ENCODE measurements at places on chromosomes 12 and 14.

DNA sequence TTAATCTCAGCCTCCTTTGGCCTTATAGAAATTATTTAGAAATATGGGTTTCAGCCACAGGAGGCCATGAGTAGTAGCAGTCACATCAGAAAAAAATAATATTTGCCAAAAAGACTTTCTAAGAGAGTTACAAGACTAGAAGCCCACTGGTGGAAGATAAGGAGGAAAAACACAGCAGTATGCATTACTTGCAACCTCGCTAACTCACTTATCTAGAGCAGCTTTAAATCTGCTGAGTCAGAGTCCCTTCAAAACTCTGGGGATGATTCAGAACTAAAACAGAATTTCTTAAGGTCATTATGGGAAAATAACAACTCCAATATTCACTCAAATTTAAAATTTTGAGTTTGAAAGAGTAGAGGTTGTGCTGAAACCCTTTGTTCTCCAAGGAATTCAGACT, 6.2 kb downstream of the OR4K17 start:
- no peak for DNase-seq

- no peak for DNase-seq
Measured at GRCh38 chr12:52692254-52692653, 11.1 kb downstream of the KRT77 start.

DNA sequence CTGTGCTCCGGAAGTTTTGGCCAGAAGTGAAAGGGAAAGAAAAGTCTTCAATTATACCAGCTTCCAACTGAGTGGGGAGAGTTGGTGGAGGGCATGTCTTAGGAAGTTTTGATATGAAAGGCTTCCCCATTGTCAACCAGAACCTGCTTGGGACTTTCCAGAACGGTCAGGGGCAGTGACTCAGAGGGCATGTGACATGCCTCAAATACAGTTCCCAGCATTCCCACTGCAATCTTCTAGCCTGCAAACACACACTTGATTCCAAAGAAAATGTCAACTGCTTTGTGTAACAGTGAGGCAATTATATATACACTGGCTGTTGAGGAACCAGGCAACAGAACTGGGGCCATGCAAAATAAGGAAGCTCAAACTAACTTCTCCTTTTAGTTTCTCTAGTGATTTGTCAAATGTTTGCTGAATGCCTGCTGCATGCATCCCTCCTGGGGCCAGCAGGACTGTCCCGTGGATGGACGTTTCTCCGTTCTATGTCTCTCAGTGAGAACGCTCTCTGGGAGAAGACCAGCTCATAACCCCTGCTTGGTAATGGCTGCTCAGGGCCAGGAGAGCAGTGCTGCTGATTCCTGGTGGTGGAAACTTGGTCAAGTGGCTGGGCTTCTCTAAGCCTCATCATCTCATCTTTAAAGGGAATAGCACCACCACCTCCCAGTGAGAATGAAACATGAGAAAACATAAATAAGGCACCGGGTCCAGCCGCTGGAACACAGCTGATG, 18.3 kb downstream of the SLC25A47 start:
- peak; percentile 66 for DNase-seq

GRCh38 chr12:115818973-115819372, 458.5 kb downstream of the MED13L start:
- no peak for DNase-seq

DNA sequence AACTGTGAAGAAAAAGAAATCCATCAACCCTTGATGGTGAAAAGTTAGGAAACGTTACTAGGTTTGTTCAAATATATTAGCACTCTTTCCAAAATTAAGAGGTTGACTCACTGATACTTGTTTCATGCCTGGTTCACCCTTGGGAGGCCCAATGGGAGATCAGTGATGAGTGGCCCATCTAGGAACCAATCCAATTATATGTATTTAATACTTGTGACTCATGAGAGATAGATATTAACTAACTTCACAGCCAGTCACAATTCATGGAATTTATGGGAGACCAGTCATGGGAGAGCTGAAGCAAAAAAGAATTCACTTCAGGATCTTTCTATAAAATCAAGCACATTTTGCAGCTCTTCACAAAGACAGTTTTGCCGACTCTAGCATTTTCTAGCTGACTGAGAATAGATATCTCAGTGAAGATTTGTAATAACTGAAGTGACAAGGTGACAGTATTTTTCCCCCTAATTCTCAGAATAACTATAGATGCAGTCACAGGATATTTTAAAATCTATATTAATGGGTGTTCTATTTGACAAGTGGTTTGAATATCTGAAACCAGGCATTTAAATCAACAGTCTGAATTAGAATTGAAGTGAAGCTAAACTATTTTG, 230.2 kb downstream of the EPS8 start:
- peak; percentile 79 for DNase-seq
